CD4-positive, alpha-beta T cell treated with Interferon gamma for 1 hour (primary cell): ENCODE measurements at places on chromosomes 16 and 17.

DNA sequence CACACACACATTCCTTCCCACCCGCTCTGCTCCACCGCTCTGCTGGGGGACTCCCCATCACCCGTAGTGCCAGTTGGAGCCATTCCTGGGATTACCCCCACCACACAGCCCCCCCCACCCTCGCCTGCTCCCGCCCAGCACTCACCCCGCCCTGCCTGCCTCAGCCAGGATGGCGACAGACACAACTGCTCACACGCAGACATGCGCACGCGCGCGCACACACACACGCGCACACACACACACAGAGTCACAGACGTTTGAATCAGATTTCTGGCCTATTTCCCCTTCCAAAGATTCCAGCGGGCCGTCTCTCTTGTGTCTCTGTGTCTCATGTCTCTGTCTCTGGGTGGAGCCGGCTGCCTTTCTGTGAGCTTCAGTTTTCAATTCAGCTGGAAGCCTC lies 4.4 kb downstream of the CACNA1G start:
- DNase-seq: no peak

DNA sequence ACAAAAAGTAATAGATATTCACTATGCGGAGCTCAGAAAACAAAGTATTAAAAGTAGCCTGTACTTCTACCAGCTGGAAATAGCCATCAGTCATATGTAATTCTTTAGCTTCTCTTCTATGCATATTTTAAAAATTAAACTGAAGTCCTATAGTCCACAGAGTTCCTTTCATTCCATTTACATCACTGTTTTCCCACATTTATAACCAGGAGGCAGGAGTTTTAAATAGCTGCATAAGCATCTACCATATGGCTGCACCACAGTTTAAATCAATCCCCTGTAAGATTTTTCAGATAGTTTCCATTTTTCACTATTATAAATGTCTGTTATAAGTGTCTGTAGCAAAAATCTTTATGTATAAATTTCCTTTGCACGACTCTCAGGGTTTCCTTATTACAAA lies 45.1 kb downstream of the ZFHX3 start:
- no peak for DNase-seq

DNA sequence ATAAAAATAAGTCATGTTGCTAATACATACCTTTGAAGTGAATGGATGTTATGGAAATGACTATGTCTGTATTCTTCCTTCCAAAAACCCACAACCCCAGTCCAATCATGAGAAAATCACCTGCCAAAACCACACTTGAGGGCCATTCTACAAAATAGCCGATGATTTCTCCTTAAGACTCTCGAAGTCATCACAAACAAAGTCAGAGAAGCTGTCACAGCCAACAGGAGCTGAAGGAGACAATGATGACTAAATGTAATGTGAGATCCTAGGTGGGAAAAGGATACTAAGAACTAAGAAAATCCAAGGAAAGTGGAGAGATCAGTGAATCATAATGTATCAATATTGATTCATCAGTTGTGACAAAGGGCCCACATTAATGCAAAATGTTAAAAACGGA lies 432.9 kb upstream of the DYNLRB2 start:
- DNase-seq: no peak

GRCh38 chr16:26905336-26905735 lies 161.4 kb upstream of the C16orf82 start:
- no peak for DNase-seq

DNA sequence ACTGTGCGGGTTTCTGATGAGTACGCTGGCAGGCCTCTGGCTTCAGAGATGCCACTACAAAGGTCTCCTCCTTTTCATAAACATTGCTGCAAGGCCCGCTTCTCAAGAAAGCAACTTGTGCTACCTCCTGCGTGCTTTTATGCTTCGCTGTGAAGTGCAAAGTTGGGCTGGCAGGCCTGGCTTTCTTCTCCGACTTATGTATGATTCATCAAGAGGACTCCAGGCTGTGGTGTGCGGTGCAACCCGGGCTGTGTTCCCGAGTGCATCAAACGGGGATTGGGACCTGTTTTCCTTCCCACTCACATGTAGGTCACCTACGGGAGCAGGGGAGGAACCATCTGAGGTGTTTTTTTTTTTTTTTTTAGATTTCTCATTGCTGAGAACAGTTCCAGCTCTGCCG lies 534.1 kb downstream of the WWOX start:
- DNase-seq: no peak

DNA sequence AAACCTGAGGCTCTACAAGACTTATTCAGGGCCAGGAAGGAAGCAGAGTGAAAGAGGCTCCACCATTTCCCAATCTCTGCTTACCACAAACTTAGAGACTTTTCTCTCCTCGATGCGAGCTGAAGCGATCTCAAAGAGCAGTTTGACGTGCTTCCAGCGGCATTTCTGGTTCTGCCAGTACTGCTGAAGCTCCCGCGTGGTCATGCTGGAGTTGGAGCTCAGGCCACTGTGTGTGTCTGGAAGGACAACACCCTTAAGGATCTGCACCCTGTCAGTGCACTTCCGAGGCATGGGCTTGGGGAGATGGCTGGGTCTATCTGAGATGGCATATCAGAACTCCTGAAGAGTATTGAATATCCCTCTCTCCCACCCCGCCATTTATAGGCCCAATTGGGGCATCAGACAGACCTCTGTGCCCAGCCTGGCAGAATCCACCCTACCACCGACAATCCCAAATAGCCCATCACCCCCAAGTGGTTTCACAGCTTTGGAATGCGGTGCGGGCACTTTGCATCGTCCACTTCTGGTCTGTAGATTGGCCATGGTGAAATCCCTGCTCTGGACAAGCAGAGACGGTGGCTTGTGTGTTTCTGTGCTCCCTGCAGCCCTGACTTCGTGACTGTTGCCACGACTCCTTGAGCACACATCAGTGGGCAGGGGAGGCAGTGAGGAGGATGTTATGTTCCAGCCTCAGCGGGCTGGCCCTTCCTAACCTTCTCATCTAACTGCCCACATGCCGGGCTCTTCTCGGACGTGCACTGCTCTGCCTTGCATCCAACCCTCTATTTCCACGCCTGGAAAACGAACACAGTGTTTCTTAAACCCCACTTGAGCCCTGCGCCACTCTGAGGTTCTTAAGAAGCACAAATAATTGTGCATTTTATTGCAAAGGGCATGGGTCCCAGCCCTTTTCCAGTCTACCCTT lies 5.2 kb downstream of the SNX20 start:
- no peak for DNase-seq

- no peak for DNase-seq
Observed at GRCh38 chr17:81931189-81931556, 3.6 kb upstream of the MAFG start.
